Naive thymus-derived CD8-positive, alpha-beta T cell (primary cell): ENCODE measurements at places on chromosomes 11 and 22.

DNA sequence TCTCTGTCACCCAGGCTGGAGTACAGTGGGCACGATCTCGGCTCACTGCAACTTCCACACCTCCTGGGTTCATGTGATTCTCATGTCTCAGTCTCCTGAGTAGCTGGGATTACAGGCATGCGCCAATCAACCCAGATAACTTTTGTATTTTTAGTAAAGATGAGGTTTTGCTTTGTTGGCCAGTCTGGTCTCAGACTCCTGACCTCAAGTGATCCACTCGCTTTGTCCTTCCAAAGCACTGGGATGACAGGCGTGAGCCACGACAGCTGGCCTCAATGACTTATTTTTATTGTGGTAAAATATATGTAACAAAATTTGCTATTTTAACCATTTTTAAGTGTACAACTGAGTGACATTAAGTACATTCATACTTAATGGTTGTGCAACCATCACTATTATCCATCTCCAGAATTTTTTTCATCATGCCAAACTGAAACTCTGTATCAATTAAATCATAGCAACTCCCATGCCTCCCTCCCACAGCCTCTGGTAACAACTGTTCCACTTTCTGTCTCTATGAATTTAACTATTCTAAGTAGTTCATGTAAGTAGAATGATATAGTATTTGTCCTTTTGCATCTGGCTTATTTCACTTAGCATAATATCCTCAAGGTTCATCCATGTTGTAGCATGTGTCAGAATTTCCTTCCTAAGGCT is 50.7 kb upstream of the CWF19L2 start:
- DNase-seq: no peak

DNA sequence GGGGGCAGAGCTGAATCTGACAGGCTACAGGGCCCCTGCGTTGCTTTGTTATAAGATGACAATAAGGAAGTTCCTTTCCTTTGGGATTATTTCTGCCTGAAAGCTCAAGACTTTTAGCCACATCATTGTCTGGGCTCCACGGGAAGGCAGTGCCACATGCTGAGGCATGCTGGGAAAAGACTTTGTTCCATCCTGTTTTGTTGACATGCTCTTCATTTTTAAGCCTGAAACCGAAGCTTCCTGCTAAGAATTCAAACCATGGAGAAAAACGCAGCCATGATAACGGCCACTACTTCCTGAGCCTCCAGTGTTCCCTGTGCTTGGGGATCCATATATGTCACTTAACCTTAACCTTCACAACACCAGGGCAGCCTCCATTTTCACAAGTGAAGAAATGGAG is 5.5 kb upstream of the TCF20 start:
- no peak for DNase-seq

GRCh38 chr22:42697542-42698013 is 23.1 kb downstream of the A4GALT start:
- no peak for DNase-seq

GRCh38 chr11:95358511-95359340 is 127.7 kb upstream of the SESN3 start:
- DNase-seq: no peak

DNA sequence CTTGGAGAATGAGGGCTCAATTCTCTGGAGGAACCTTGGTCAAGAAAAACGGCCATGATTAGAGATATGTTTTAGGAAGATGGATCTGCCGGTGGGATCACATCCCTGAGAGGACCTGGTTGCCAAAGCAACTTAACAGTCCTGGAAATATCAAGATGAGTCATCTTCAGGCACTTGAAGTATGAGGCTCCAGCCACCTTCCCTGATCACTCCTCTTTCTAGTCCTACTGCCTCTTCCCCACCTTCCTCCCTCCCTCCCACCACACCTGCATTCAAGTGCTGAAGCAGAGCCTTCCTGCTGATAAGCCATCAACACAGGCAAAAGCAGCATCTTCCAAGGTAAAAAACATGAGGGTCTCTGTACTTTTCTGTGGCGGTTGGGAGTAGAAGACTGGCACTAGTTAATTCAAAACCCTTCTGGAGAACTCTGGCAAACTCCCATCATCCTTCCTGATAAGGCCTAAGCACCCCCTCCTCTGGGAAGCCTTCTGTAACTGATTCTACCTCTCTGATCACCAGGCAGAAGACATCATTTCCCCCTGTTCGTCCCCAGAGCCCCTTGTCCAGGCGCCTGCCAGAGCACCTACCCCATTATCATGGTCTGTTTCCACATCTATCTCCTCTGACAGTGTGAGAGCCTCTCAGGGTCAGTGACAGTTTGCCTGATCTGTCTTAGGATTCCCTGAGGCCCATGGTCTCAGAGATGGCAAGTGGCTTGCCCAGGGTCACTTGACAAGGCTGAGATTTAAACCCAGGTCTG is 79.8 kb downstream of the CLPB start:
- no peak for DNase-seq

GRCh38 chr11:64299847-64300648 is at the start of gene CATSPERZ:
CATSPERZ (plus strand) TSS chr11:64300358; CDS start chr11:64300411, 53 bp downstream.
- peak; percentile 39 for DNase-seq

- no peak for DNase-seq
Measured at GRCh38 chr22:49571326-49571725, 256.3 kb downstream of the BRD1 start.

DNA sequence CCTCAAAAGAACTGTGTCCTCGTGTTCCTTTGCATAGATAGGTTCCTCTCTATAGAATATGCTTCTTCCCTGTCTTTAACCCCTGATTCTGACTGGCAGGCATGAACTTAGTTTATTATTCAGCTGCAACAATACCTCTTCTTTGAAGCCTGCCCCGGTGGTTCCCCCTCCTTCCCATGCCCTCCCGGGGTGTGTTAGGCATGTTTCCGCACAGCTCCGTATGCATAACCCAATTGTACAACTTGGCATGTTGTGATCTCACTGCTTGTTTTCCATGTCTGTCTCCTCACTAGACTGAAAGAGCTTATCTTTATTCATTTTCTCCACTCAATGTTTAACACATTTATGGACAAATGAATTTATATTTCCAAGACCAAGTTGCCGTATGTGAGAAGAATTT is 72.6 kb downstream of the DEPDC5 start:
- DNase-seq: no peak

- DNase-seq: peak; percentile 59
Measured at GRCh38 chr11:72751116-72752087, 806 bp downstream of the ARAP1 start.

DNA sequence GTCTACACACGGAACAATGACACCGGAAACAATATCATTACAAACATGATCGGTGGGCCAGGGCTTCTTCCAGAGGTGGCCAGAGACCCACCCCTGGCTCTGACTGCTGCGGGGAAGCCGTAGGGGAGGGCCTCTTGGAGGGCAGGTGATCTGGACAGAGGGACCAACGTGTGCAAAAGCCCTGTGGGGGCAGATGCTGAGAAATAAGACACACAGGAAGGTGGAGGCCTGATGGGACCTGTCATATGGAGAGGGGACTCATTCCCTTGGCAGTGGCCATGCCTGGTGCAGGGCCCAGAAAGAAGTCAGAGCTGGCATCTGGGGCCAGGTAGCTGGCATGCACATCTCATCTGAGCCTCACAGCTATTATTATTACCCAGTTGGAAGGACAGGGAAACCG is 1.1 kb downstream of the ALDH3B2 start:
- DNase-seq: no peak

- no peak for DNase-seq
Measured at GRCh38 chr22:27175021-27175838, 517.8 kb downstream of the MIAT start.

GRCh38 chr11:802018-802617 is 2.9 kb downstream of the PIDD1 start:
- no peak for DNase-seq
